ENCODE measurements at places on chromosomes 5 and 9.
A peak's percentile ranks its signal among the peaks of the same experiment; 100 is the strongest.

GRCh38 chr5:17343675-17344074 lies 126.2 kb downstream of the BASP1 start:
- DNase-seq, result no peak

DNA sequence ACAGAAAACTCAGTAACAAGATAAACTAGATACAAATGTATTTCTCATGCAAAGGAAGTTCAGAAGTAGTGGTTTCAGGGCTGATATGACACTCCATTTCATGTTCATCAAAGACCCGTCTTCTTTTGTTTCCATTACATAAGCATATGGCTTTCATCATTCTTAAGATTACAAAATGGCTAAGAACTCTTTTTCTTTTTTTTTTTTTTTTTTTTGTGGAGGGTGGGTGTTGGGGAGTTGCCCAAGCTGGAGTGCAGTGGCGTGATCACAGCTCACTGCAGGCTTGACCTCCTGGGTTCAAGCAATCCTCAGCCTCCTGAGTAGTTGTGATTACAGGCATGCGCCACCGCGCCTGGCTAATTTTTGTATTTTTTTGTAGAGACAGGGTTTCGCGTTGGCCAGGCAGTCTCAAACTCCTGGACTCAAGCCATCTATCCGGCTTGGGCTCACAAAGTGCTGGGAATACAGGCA lies 22.0 kb upstream of the PTBP3 start:
- DNase-seq, result no peak

DNA sequence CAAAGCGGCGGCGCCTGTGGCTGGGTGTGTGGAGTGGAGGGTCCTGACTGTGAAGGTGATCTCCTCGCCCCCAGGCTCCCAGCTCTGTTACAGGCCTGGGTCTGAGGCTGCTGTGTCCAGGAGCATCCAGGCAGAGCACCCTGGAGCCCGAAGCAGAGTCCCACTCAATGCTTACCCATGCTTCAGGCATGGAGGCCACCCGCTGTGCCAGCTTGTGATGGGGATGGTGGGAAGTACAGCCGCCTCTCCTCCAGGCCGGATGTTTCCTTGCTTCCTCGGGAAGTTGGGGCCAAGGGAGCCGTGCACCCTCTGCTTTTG lies 255.9 kb upstream of the IRX1 start:
- DNase-seq, result no peak

DNA sequence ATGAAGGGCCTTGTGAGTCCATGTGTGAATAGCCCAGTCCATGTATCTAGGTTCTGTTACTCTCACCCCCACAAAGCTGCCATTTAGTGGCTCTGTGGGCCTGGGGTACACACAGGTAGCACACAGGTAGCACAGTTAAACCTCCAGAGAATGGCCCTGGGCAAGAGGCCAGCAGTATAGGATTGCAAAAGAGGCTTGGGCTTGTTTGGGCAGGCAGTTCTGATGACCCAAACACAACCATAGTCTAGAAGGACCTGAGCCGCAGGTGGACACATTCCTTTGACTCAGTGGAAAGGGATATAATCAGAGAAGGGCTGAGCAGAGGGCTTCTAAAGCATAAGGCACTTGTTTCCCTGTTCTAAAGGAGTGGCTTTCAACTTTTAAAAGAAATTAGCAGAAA lies 326.8 kb upstream of the SGCD start:
- DNase-seq, result no peak

DNA sequence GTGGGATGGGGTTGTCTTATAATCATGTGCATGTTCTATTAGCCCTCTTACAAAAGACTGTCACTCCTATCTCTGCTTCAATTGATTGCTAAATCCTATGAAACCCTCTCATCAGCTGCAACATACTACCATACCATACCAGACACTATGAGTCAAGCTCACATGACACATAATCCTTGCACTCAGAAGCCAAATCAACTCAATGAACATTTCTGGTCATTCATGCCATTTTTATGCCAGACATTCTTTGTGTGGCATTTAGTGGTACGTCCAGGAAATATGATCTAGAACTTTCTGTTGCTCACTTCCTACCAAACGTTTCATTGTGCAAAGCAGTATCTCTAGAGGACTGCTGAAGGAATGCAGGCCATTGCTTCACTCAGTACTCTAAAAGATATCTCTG lies 159.2 kb upstream of the GNA14 start:
- DNase-seq, result no peak

DNA sequence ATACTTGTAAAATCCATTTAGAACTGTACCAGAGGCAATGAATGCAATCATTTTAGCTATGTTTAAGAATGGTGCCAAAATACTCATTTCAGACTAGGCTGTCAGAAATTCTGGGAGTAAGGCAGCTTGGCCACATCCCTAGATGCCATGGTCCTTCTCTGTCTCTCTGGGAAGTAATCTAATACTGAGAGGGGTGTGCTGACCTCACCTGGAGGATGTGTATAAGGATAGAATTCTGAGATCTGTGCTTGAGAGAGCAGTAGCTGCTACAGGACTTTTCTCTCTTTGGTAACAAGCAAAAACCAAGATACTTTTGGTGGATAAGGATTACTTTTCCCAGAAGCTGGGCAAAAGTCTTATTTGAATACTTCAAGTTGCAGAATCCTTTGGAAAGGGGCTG lies 68.1 kb upstream of the MRPS30 start:
- no peak for DNase-seq

GRCh38 chr9:2173170-2173569 lies 158.0 kb downstream of the SMARCA2 start:
- no peak for DNase-seq

GRCh38 chr9:88777498-88778312 lies 213.6 kb upstream of the S1PR3 start:
- no peak for DNase-seq

- DNase-seq, result no peak
These were observed 217.0 kb downstream of the TMEM38B start for GRCh38 chr9:105911104-105911911.

DNA sequence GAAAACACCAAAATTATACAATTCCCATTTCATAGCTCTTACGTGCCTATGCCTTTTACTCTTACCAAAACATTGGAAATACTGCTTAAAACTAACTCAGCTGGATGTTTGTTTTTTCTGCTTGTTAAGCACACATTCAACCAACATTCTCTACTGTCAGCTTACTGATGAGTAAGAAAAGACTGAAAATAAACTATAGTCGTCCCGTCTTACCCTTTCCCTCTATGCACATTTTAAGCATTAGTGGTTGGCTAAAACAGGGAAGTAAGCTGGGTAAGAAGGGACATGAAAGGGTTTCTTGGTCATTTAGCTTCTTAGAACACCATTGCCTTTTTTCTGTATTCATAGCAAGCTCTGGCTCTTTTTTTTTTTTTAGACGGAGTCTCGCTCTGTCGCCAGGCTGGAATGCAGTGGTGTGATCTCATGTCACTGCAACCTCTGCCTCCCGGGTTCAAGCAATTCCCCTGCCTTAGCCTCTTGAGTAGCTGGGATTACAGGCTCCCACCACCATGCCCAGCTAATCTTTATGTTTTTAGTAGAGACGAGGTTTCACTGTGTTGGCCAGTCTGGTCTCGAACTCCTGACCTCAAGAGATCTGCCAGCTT lies 232.1 kb upstream of the PCSK5 start:
- no peak for DNase-seq

GRCh38 chr5:128435861-128436260 lies 102.2 kb downstream of the FBN2 start:
- no peak for DNase-seq

DNA sequence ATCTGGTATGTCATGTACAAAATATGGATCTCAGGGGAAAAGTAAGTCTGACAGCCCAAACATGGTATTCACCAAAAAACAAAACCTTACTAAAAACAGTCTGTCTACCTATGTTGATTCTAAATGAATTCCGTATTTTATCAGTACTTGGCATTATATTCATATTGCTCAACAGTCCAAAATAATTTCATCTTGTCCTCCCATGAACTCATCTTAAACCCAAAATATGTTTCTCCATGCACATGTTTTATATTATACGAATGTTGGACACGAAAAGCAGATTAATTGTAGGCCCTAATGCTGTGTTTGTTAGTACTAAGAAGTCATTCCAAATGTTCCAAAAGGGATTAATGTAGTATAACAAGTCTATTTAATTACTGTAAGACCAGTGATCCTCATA lies 20.1 kb downstream of the NFIB start:
- no peak for DNase-seq

DNA sequence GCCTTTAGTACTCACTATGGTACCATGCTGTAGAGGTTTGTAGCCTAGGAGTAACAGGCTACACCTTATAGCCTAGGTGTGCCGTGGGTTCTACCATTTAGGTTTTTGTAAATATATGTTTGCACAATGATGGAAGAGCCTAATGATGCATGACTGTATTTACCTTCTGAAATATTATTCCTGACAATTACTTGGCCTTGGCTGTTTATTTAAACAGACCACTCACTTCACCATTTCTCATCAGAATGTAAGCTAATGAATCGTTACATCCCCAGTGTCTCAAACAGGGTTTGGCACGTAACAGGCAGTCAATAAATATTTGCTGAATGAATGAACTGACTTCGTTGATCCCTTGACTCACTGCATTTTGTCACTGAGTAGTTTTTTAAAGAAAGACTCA lies 93.1 kb downstream of the MED27 start:
- DNase-seq, result no peak

DNA sequence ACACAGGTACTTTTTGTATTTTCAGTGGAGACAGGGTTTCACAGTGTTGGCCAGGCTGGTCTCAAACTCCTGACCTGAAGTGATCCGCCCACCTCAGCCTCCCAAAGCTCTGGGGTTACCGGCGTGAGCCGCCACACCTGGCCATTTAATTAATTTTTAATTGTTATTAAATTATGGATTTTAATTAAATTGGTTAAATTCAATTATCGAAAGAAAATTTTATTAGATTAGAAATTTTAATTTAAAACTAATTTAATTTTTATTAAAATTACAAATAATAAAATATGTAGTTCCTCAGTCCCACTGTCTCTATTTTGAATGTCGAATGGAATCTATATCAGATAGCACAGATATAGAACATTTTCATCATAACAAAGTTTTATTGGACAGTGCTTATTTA lies 416.5 kb downstream of the GABRG2 start:
- no peak for DNase-seq

DNA sequence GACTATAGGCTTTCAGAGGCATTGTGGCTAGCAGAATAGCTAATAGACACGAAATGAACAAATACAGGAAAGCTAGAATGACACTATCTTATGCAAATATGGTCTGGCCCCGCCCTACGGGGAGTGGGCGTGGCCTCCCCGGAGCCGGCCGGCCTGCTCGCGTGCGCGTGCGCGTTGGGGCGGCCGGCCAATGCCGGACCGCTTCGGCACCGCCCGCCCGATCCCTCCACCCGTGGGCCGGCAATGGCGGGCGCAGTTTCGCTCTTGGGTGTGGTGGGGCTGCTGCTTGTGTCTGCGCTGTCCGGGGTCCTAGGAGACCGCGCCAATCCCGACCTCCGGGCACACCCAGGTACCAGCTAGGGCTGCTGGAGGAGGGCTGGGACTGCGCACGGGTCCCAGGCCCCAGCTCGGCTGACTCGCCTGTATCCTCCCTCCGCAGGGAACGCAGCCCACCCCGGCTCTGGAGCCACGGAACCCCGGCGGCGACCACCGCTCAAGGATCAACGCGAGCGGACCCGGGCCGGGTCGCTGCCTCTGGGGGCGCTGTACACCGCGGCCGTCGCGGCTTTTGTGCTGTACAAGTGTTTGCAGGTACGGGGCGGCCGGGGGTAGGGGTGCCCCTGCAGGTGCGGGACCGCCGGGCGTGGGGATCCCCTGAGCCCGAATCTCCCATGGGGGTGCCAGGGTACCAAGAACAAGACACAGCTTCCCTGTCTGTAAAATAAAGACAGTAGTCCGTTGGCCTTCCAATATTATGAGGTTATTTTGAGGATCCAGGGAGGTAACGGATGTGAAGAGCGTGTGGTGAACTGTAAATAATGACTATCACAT lies at the start of gene CCDC107:
Gene CCDC107, plus strand, starts transcription at position 156 of the 831 bp plus-strand sequence. Its CDS starts 88 bp downstream, at position 244.
- DNase-seq, result peak; percentile 68

- DNase-seq, result no peak
These were observed 56.7 kb downstream of the ROPN1L start for GRCh38 chr5:10498350-10498749.

DNA sequence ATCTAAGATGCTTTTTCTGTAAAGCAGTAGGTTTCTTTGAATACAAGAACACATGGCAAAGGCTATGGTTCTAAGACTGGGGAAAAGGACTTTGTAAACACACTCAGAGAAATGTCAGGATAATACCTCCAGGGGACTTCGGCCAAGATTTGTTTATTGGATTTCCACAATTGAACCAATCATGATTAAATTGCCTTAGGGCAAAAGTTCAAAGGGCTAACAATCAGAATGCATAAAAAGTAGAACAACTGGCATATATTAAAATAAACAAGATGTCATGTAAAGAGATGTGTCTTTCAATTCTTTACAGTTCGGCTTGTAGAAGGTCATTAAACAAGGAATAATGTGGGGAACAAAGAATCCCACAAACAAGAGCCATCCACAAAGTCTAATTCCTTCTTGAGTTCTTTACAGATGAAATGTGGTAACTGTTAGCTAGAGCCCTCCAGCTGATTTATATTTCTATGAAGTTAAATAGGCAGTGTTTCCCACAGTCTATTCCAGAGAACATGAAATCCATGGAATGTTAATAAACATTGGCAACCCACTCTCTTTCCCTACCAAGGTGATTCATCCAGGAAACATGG lies 565.5 kb downstream of the ZNF608 start:
- no peak for DNase-seq

DNA sequence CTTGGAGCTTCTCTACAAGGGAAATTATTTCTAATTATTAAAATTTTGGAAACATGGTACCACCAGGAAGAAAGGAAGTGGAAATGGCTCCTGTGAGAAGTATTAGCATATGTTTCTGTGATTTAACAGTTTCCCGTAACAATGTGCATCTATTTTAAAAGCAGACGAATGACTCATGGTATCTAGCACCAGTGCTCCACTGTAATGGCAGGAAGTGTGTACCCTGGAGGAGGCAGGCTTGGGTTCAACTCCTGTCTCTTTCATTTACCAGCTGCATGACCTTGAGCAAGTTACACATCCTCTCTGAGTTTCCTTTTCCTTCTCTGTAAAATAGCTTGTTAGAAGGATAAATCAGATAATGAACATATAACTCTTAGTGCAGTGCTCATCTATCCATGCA lies 41.0 kb upstream of the ANGPTL2 start:
- DNase-seq, result no peak

DNA sequence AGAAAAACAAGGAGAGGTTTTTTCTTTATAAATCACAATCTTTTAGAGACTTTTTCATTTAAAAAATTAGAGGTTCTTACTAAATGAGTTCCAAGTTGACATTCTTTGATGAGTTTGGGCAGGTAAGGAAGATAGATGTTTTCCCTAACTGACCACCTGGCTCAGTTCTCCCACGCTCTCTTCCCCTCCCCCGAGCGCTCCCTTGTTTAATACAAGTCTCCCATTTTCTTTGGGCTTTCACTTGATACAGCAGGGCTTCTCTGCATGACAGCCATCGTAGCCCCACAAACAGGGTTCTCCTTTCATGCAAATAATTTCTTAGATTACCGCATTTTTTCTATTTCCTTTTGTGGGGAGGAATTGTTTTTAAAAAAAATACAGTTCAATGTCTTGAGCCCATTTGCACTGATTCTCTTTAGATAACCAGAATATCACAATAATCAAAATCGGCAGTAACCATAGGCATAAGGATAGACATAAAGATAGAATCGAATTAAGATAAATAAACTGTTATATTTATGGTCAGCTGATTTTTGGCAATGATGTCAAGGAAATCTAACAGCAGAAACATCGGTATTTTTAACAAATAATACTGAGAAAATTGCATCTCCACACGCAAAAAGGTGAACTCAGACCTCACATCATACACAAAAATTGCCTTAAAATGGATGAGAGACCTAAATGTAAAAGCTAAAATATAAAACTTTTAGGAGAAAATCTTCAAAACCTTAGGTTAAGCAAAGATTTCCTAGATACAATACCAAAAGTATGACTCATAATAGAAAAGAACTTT lies 325.4 kb downstream of the PIK3R1 start:
- no peak for DNase-seq

- no peak for DNase-seq
These were observed 75.9 kb upstream of the DAB2 start for GRCh38 chr5:39500551-39501175.

Measured in stimulated activated CD4-positive, alpha-beta T cell treated with anti-CD3 and anti-CD28 coated beads, Interleukin-1b, Interleukin-23, amount 100 ng/mL, for 1 hour (primary cell).